ENCODE measurements at places on chromosomes 4 and X. TPM values are rescaled to one million over a fixed set of nuclear protein-coding genes. Genes with fewer than 3 reads are reported as not detected.

GRCh38 chr4:77172336-77172735 lies 15.3 kb downstream of the CCNG2 start:
- no peak for DNase-seq

DNA sequence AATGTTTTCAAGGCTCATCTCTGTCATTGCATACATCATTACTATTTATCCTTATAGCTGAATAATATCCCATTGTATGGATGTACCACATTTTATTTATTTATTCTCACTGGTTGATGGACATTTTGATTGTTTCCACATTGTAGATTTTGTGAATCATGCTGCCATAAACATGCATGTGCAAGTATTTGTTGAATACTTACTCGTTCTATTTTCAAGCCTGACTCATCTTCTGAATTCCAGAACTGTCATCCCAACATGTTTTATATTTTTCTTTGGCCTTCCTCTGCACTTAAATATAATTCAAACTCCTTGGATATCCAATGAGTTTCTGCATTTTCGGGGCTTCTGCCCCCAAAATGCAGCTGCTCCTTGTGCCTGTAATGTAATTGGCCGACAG lies 77.6 kb downstream of the MXRA5 start:
- no peak for DNase-seq

GRCh38 chrX:13339607-13340006 lies 19.8 kb upstream of the ATXN3L start:
- no peak for DNase-seq

GRCh38 chr4:159298502-159298901 lies 195.6 kb downstream of the RAPGEF2 start:
- no peak for DNase-seq

- no peak for DNase-seq
These were observed 39.0 kb downstream of the ENPEP start for GRCh38 chr4:110514889-110515479.

GRCh38 chrX:36445566-36445965 lies 526.0 kb downstream of the CFAP47 start:
- no peak for DNase-seq

- peak; percentile 95 for DNase-seq
These were observed 722 bp downstream of the NAAA start for GRCh38 chr4:75939890-75940691.

GRCh38 chr4:4637710-4638109 lies 95.9 kb upstream of the STX18 start:
- no peak for DNase-seq

DNA sequence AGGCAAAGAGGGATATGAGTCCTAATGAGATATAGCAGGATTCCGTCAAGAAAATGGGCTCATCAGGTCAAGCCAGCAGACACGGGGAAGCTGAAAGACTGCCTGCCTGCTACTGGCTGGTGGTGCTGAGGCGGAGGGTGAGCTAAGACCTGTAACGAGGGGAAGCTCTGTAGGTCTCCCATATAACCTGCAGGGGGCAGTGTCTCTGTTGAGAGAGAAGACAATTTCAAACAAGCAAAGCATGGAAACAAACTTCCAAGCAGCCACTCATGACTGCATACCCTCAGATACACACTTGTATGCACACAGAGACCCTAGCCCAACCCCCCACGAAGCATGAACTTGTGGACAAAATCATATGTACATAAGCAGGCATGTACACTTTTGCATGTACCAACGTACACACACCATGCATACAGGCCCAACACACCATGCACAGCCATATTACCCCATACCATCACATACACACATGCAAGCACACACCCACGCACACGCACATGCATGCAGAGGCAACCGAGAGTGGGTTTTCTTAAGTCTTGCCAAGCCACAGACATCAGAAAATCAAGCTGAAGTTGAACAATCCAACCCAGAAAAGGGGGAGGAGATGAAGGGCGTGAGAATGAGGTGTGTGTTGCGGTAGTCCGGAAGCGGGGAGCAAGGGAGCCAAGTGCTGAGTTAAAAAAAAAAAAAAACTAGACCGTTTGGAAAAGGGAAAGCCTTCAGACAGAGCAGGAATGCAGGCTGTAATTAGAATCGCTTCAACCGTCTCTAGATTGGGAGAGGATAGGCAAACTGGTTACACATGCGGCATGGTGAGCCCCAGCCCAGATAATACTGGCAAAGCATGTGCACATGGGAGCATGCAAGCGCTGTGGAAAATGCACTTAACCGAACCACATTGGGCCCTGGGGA lies 71.0 kb downstream of the PJA1 start:
- DNase-seq: no peak

- no peak for DNase-seq
These were observed 83.6 kb downstream of the ITIH6 start for GRCh38 chrX:54714424-54714823.

DNA sequence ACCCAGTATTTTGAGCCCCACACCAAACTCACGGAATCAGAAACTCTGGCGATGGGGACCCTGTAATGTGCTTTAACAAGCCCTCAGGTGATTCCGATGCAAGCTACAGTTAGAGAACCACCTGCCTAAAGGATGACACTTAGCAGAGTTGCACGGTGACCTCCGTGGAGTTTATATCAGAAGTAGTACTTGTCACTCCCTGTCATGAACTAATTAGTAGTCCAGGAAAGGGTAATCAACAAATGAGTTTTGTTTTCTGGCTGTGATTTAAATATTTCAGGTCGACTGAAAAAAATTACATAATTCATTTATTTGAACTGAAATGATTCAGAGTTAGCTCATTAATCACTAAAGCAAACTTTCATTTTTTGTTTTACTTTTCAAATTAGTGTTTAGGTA lies 56.4 kb downstream of the TMA16 start:
- DNase-seq: no peak

GRCh38 chrX:108437349-108438109 lies 693 bp downstream of the COL4A6 start:
- no peak for DNase-seq

GRCh38 chr4:37762294-37762990 lies 64.0 kb upstream of the PGM2 start:
- no peak for DNase-seq

DNA sequence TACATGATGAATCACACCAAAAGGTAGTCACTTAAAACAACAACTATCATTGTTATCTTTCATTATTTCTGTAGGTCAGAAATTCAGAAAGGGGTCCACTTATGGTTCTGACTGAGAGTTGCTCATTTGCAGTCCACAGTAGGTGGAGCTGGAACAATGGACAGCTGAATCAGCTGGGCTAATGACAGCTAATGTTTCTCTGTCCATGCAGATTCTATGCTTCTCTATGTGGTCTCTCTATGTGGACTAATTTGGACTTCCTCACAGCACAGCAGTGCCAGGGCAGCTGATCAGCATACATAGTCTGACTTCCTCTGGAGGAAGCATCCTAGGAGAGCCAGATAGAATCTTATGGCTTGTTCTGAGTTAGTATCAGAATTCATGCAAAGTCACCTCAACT lies 131.7 kb upstream of the INTU start:
- no peak for DNase-seq

GRCh38 chr4:123485601-123486000 lies 89.0 kb downstream of the SPRY1 start:
- DNase-seq: no peak

GRCh38 chrX:122907375-122907774 lies 276.7 kb upstream of the GRIA3 start:
- no peak for DNase-seq

DNA sequence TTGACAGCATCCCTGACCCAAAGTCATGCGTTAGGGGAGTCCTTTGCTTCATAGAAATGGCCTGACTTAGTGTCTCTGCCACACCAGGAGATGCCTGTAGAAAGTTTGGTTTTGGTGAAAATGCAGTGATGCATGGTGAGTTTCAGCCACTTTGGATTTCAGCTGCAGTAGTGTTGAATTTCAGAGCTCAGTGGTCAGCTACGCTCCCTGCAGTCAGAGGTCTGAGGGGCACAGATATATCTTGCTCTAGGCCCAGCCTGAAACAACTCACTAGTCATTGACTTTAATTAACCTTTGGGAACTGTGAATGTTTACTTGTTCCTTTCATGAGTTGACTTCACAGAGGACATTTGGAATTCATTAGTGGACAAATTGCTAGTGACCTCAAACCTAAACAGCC lies 17.5 kb downstream of the RBMX2 start:
- DNase-seq: no peak

GRCh38 chr4:38151873-38152272 lies 191.7 kb downstream of the PTTG2 start:
- no peak for DNase-seq

DNA sequence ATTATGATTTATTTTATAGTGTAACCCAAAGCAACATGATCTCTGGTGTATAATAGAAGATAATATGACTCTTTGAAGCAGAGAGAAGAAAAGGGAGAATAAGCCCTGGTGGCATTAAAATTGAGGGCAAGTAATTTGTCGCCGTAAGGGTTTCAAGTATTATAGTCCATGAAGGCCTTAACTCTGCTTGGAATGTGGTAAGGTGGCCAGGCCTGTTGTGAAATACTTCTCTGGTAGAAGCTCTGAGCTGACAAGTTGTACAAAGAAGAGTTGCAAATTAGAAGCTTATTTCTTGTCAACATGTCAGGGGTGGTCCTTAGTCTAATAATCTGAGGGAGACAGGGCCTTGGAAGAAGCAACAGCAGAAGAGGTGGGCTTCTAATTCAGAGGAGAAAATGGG lies 151.7 kb upstream of the HHIP start:
- no peak for DNase-seq

DNA sequence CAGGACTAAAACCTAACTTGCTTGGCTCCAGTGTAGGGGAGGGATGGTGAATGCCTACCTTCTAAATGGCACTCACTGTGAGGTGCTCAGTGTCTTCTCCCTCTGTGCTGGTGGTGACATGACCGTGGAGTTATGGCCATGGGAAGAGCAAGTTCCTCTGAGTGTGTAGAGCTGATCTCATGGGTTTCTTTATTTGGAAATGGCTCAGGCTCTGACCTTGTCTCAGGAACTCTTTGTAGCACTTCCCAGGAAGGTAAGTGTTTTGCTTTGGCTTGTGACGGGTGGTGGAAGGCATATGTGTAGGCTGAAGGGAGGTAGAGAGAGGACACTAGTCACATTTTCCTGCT lies 6.4 kb downstream of the MSN start:
- no peak for DNase-seq

DNA sequence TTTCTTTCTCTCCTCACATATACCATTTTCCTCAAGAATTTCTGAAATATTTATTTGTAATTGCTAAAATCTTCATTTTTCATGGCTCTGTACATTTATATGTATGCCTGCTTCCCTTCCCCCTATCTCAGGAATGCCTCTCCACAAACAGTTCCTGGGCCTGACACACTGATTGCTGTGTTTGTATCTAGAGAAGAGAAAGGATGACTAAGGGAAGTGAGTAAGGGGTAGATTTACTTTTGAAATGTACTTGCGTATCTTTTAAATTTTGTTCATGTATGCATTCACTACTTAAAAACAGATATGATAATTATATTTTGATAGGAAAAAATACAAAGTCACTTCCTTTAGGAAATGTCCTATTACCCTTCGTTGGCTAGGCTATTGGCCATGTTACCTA lies 790.8 kb downstream of the PCDH18 start:
- DNase-seq: no peak

DNA sequence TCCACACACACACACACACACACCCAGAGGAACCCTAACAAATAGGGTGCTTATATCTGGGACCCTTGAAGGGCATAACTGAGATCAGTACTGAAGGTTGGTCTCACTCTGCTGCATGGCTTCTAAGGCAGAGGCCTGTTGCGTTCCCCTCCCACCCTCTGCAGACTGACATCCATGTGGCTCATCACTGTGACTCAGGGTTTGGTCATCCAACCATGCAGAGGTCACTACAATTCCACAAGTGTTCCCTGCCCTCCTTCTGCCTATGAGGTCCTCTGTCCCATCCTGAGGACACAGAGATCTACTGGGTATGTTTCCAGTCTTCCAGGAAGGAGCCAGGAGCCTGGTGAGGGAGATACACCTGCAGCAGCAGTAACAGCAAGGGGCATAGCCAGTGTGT lies 55.8 kb downstream of the XAGE2 start:
- no peak for DNase-seq

DNA sequence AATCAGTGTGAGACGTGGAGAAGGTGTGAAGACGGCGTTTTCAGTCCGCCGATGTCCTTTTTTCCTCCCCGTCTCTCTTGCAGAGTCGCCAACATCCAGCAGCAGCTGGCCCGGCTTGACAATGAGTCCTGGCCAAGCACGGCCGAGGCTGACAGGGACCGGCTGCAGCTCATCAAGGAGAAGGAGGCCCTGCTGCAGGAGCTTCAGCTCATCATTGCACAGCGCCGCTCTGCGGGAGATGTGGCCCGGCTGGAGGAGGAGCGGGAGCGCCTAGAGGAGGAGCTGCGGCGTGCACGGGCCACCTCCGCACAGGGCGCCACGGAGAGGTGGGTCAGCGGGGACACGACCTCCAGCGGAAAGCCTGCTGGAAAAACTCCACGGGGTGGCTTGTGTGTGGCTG lies 47.1 kb upstream of the CLCN4 start:
- no peak for DNase-seq

- DNase-seq: no peak
These were observed 48.2 kb downstream of the STK26 start for GRCh38 chrX:132071254-132071653.

GRCh38 chrX:50967736-50968135 lies 57.2 kb downstream of the BMP15 start:
- DNase-seq: no peak

GRCh38 chr4:80989921-80990544 lies 40.5 kb upstream of the BMP3 start:
- DNase-seq: no peak

DNA sequence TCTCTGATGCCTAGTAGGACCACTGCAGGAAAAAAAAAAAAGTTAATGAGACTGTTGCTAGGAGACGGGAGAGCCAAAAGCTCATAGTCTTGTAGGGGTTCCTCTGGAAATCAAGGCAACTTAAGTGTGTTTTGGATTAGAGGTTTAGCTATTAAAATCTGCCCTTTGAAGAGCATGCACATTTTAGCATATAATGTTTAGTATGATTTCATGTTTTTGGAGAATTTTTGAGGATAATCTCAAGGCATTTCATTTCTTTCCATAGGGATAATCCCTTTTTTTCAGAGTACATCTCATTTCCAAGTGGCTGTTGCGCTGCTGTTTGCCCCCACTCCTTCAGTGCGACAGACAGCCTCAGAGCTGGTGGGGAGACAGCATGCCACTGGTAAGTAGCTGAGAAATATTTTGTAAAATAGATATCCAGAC lies at the start of gene LINC00632:
Gene LINC00632 (plus strand): TSS at position 339 of the 426 bp plus-strand sequence.
- DNase-seq: no peak

- DNase-seq: no peak
These were observed 305.9 kb upstream of the HAND2 start for GRCh38 chr4:173835903-173836302.

Gene CSTF2
- 8.7 TPM for total RNA-seq

Gene ELOVL6
- total RNA-seq: 2.1 TPM

Gene TDO2
- not detected for total RNA-seq

Gene FBXL5
- total RNA-seq: 139 TPM

Gene SSX2B
- total RNA-seq: not detected

Gene FAM133A
- total RNA-seq: not detected

Gene F8A3
- 6.6 TPM for total RNA-seq

Gene MCF2
- total RNA-seq: not detected

Gene ENPP6
- 0.99 TPM for total RNA-seq
